ENCODE measurements at places on chromosomes 3 and 15. TPM values are rescaled to one million over a fixed set of nuclear protein-coding genes. Genes with fewer than 3 reads are reported as not detected.

Gene RPL39L
- total RNA-seq = 49.3 TPM

Gene NISCH
- total RNA-seq = 11.4 TPM

Gene TADA3
- 58.9 TPM for total RNA-seq

Gene CRYGS
- total RNA-seq = 0.85 TPM

Gene NEK11
- 4.7 TPM for total RNA-seq

Gene DNAH12
- 0.09 TPM for total RNA-seq

Gene MYZAP
- 1.3 TPM for total RNA-seq

Gene GNAT1
- not detected for total RNA-seq

Gene STAB1
- total RNA-seq = 0.07 TPM

Measured in A549 treated with Hydrocortisone at 1 μM for 4 hours (cell line).